ENCODE measurements at places on chromosomes 7 and 10.
A peak's percentile ranks its signal among the peaks of the same experiment; 100 is the strongest.

DNA sequence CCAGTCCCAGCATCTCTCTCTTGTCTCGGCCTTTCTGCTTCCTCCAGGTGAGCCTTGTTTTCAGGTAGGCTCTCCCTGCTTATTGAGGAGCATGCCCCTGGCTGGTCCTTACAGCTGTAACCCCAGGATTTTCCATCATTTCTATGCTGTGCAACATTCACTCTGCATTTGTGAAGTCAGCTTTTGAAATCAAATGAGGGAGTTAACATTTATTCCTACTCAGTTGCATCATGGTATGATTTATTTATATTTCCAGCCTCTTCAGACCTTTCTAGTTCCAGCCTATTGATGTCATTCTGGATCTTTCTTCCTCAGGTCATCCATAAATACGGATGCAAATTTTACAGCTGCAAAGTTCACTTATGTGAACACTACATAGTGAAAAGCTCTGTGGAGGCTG is 755.6 kb downstream of the TYW1 start:
- DNase-seq = no peak
- no peak overlapping the region for H3K27ac ChIP-seq
- H3K36me3 ChIP-seq = no peaks in the 10 kb centered on the region

GRCh38 chr10:17119845-17120244 is 9.8 kb downstream of the CUBN start:
- H3K4me3 ChIP-seq = no peak overlapping the region
- no peaks in the 10 kb centered on the region for H3K27me3 ChIP-seq
- H3K27ac ChIP-seq = no peak overlapping the region
- peaks cover 3% of the 10 kb centered on the region for H3K36me3 ChIP-seq

- H3K27ac ChIP-seq = no peak overlapping the region
- no peaks in the 10 kb centered on the region for H3K4me1 ChIP-seq
- DNase-seq = no peak
- H3K27me3 ChIP-seq = no peaks in the 10 kb centered on the region
- no peak overlapping the region for H3K4me3 ChIP-seq
Observed at GRCh38 chr10:75448166-75448565, 16.7 kb downstream of the LRMDA start.

DNA sequence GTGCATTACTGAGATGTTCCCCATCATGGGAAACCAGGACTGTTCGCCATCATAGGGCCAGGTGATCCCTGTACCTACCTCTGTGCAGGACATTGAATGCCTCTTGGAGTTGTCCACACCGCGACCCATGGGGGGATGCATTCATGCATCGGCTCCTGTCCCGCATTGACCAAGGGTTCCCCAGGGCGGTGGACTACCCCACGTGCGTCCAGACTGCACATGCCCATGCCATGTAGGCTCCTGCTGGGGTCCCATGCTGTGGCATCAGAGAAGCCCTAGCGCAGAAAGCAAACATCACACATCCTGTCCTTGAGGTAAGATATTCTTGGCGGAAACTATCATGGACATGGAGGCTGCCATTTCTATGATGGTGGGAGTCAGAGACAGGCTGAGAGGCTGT is 121.6 kb upstream of the UNC5B start:
- H3K27me3 ChIP-seq = peaks cover 18% of the 10 kb centered on the region
- no peaks in the 10 kb centered on the region for H3K4me1 ChIP-seq
- DNase-seq = no peak
- H3K36me3 ChIP-seq = no peaks in the 10 kb centered on the region
- no peak overlapping the region for H3K4me3 ChIP-seq

DNA sequence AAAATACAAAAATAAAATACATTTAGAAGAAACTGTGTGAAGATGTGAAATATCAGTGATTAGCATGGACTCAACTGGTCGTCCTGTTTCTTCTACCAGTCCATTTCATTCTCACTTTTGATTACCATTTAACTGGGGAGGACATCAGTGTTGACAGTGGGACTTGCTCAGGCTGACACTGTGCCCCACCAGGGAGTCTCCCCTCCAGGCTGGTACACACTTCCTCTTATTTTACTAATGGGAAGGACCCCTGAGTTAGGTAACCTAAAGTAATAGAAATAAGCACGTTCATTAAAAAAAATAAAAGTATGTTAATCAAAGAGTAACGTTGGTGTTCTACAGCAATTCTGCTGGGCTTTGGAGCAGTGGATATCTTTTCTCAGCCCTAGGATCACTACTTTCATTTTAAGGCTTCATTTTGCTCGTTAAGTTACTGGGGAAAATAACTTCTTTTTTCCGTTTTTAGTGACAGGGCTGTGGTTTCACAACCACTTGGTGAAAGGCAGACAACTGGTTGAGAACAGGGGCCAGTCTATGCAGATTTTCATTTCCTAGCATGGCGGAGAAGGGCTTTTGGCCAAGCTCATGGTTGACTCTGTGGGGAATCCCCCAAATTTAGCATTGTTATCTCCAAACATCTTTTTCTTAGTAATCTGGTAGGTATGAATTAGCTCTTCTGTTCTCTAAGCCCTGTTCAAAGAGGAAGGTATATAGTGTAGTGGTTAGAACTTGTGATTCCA is 2.1 kb downstream of the SNX10 start:
- peak overlapping the region; percentile 88 for H3K27ac ChIP-seq
- peak overlapping the region; percentile 95 for H3K4me3 ChIP-seq
- peaks cover 13% of the 10 kb centered on the region for H3K36me3 ChIP-seq
- DNase-seq = peak; percentile 68
- peaks cover 6% of the 10 kb centered on the region for H3K27me3 ChIP-seq
- peaks cover 40% of the 10 kb centered on the region for H3K4me1 ChIP-seq

DNA sequence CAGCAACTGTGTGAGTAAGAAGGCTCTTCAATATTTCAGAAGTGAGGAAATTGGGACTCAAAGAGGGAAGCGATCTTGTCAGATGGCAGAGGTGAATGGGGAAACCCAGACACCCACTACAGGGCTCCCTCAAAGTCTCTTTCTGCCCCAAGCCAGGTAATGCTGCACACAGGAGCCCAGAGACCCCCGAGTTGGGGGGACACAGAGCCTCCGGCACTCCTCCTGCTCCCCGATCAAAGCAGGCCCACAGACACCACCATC is 139.4 kb downstream of the TNS3 start:
- H3K4me3 ChIP-seq = no peak overlapping the region
- no peaks in the 10 kb centered on the region for H3K36me3 ChIP-seq
- H3K27ac ChIP-seq = no peak overlapping the region
- no peak for DNase-seq
- peaks cover 4% of the 10 kb centered on the region for H3K27me3 ChIP-seq

GRCh38 chr7:91342346-91342745 is 78.1 kb downstream of the FZD1 start:
- no peaks in the 10 kb centered on the region for H3K4me1 ChIP-seq
- no peak overlapping the region for H3K27ac ChIP-seq
- no peak for DNase-seq

DNA sequence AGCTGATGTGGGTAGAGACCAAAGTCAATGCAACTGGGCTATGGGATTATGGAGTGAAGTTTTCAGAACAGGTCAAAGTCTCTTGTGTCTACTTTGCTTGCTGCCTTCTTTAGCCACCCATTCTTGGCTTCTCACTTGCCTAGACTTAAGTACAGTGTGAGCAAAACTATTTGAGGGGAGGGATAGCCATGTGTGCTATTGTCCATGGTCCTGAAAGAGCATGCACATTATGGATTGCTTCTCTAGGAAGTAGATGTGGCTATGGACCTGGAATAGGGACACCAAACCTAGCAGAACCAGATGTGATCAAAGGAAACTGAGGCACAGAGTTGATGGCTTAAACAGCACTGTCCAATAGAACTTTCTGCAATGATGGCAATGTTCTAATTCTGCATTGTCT is 81.9 kb upstream of the ZNF800 start:
- no peak overlapping the region for H3K4me3 ChIP-seq
- no peaks in the 10 kb centered on the region for H3K36me3 ChIP-seq
- no peaks in the 10 kb centered on the region for H3K4me1 ChIP-seq
- H3K27ac ChIP-seq = no peak overlapping the region

GRCh38 chr10:96857301-96858012 is 25.4 kb downstream of the LCOR start:
- peaks cover 3% of the 10 kb centered on the region for H3K4me1 ChIP-seq
- H3K4me3 ChIP-seq = no peak overlapping the region
- DNase-seq = no peak
- no peak overlapping the region for H3K27ac ChIP-seq
- H3K36me3 ChIP-seq = peaks cover 32% of the 10 kb centered on the region

- H3K27me3 ChIP-seq = no peaks in the 10 kb centered on the region
- DNase-seq = no peak
- no peak overlapping the region for H3K4me3 ChIP-seq
- no peaks in the 10 kb centered on the region for H3K36me3 ChIP-seq
- no peak overlapping the region for H3K27ac ChIP-seq
Observed at GRCh38 chr7:101900103-101900502, 82.7 kb downstream of the CUX1 start.

GRCh38 chr7:111855842-111856227 is 293.5 kb upstream of the IMMP2L start:
- H3K36me3 ChIP-seq = no peaks in the 10 kb centered on the region
- H3K4me1 ChIP-seq = peaks cover 9% of the 10 kb centered on the region
- no peak for DNase-seq
- H3K27me3 ChIP-seq = peaks cover 8% of the 10 kb centered on the region
- no peak overlapping the region for H3K4me3 ChIP-seq

- H3K4me1 ChIP-seq = no peaks in the 10 kb centered on the region
- peaks cover 54% of the 10 kb centered on the region for H3K36me3 ChIP-seq
- no peak overlapping the region for H3K4me3 ChIP-seq
- H3K27ac ChIP-seq = no peak overlapping the region
- no peak for DNase-seq
- H3K27me3 ChIP-seq = no peaks in the 10 kb centered on the region
Observed at GRCh38 chr7:2920956-2921652, 77.0 kb upstream of the GNA12 start.

DNA sequence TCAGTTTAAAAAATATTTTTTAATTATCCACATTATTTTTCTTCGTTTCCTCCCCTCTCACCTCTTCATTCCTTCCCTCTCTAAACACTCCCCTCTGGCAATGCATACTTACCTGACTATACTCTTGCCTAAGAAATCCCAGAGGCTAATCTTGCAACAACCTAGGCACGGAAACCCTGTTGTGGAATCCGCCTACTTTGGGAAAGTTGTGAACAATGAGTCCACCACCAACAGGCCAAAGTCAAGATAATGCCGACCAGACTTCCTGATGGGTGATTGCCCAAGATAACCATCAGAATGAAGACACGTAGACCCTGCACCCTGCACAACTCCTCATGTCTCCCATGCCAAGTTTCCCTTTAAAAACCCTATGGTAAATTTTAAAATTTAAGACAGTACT is 521.5 kb downstream of the KIF20B start:
- no peaks in the 10 kb centered on the region for H3K27me3 ChIP-seq
- no peaks in the 10 kb centered on the region for H3K36me3 ChIP-seq

- no peak for DNase-seq
- H3K36me3 ChIP-seq = no peaks in the 10 kb centered on the region
- H3K27ac ChIP-seq = no peak overlapping the region
- H3K4me1 ChIP-seq = no peaks in the 10 kb centered on the region
- no peak overlapping the region for H3K4me3 ChIP-seq
Observed at GRCh38 chr10:31822150-31822549, 106.5 kb downstream of the ARHGAP12 start.

DNA sequence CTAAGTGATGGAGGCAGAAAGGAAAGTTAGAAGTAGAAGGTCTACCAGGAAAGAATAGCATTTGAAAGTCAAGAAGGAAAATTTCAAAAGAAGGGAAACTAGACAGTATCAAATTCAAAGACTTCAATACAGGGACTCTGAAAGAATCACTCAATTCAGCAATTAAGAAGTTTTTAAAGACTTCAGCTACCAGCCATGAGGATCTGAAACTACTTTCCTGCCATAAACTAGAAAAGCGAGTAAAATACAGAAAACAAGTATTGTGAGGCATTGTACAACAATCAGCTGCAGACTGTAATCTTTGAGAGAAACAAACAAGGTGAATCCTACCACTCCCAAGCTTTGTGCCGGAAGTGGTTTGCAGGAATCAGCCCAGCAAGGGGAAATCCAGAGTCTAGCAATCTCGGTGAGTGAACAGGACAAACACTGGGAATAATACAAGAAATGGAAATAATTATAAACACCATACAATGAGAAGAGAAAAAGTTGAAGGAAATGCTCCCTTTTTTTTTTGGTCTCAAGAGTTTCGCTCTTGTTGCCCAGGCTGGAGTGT is 62.4 kb downstream of the ARHGAP12 start:
- no peak for DNase-seq
- H3K4me1 ChIP-seq = peaks cover 2% of the 10 kb centered on the region
- no peak overlapping the region for H3K27ac ChIP-seq
- H3K4me3 ChIP-seq = no peak overlapping the region
- no peaks in the 10 kb centered on the region for H3K27me3 ChIP-seq

DNA sequence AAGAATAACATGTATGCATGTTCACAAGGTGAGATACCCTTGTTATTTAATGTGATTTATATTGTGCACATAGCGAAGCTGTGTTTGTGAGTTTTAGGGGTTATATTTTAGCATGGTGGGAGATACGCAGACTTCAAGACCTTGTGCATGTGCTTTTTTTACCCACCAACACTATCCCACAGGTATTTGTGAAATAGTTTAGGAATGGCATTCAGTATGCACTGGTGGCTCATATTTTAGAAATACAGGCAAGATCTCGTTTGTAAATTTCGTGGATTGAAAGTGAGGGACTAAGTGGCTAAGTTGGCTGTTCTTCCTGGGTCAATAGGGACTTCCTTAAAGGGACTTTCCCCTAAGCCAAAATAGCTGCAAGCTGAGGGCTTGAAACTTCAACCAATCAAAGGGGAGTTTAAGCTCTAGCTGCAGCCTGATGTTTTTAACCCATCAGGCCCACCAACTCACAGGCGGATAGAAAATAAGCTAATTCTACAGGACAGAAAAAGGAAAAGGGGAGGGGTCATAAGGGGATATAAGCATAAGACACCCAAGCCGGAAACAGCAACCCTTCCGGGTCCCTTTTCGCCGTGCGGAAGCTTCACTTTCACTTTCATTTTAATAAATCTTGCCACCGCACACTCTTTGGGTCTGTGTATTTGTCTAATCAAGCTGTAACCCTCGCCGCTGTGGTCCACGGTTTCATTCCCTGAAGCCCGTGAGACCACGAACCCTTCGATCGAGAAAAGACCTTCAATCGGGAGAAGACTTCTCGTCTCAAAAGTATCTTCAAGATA is 291.0 kb downstream of the GPR158 start:
- DNase-seq = no peak
- no peak overlapping the region for H3K27ac ChIP-seq
- H3K27me3 ChIP-seq = no peaks in the 10 kb centered on the region
- no peaks in the 10 kb centered on the region for H3K36me3 ChIP-seq
- no peaks in the 10 kb centered on the region for H3K4me1 ChIP-seq

GRCh38 chr10:91200314-91201212 is 19.9 kb upstream of the PCGF5 start:
- peaks cover 29% of the 10 kb centered on the region for H3K36me3 ChIP-seq
- no peak for DNase-seq
- H3K27ac ChIP-seq = peak overlapping the region; percentile 86
- H3K27me3 ChIP-seq = no peaks in the 10 kb centered on the region

DNA sequence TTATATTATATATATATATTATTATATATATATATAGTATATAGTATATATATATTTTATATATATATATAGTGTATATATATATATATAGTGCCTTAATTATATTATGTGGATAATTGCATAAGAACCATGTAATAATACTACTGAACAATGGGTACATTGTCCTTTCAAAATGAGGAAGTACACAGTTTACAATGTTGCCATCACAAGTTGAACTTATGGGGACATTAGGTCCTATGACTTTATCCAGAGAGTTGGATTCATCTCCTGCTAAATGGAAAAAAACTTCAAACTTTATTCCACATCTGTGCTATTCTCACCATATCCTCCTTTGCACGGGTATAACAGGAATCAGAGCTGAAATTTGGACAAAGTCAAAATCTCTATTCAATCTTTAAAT is 105.0 kb upstream of the AGR3 start:
- H3K36me3 ChIP-seq = no peaks in the 10 kb centered on the region
- peaks cover 16% of the 10 kb centered on the region for H3K4me1 ChIP-seq
- H3K27ac ChIP-seq = no peak overlapping the region
- H3K27me3 ChIP-seq = peaks cover 12% of the 10 kb centered on the region
- no peak overlapping the region for H3K4me3 ChIP-seq
- DNase-seq = no peak
